ENCODE measurements at places on chromosomes 1 and 21.

DNA sequence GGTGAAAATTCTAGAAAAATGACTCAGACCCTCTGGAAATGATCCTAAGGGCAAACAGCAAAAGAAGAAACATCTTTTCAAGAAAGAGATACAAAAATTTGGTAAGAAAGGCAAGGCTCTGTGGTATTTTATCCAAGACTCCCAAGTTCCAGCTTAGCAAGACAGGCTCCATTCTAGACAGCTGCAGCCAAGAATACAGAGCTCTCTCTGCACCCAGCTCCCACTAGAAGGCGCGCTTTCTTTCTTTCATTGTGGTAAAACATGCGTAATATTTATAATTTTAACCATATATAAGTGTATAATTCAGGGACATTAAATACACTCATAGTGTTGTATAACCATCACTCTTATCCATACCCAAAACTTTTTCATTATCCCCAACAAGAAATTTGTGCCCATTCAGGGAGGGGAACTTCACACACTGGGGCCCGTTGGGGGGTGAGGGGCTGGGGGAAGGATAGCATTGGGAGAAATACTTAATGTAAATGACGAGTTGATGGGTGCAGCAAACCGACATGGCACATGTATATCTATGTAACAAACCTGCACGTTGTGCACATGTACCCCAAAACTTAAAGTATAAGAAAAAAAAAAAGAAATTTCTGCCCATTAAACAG lies 2.2 kb upstream of the HFM1 start:
- peak; percentile 11 for DNase-seq

GRCh38 chr1:244361764-244362473 lies 89.8 kb downstream of the ADSS2 start:
- DNase-seq, result no peak

DNA sequence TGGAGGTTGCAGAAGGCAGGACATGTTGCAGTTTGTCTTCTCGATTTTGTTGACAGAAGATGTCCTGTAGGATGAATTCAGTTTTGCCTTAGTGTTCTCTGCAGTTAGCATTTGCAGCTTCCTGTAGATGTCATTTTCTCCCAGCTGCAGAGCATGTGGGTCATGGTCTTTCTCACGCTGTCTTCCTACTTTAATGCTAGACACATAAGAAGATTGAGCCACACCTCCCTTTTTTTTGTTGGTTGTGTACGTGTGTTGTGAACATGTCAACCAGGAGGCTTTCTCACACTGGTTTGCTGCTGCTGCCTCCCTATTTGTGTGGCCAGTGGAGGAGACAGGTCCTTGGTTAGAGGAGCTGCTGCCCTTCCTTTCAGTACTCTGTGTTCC lies 110.7 kb downstream of the VPS13D start:
- no peak for DNase-seq

DNA sequence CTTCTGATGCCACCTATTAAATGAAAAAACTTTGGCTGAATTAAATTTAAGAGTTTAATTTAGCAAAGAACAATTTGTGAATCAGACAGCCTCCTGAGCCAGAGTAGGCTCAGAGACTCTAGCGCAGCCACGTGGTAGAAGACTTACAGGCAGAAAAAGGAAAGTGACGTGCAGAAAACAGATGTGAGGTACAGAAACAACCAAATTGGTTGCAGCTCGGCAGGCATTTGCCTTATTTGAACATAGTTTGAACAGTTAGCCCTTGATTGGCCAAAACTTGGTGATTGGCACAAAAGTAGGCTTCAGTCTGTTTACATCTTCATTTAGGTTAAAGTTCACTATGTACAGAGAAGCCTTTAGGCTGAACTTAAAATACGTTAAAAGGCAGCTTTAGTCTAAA lies 22.9 kb downstream of the TCP10L start:
- DNase-seq, result no peak

DNA sequence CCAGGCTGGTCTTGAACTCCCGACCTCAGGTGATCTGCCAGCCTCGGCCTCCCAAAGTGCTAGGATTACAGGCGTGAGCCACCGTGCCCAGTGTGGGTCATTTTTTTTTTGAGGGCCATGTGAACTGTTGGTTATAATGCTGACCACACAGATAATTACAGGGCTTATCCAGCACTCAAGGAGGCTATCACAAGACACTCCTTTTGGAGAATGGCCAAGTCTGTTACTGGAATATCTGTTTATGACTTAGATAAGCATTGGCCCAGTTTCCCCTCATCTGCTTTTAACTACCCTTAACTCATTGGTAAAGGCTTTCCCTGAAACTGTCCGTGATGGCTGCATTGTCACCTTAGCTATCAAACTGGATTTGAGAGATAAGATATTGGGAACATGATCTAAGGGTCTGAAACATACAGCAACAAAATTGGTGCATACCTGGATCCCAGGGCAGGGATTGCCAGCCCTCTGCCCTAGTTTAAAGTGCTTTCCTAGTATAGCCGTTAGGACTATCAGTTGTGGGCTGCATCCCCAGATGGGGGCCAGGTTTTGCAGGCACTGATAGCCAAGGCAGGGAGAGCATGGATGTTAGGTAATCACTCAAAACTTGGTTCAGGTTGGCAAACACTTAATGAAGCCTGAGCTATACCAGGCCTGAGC lies 15.6 kb downstream of the SZT2 start:
- DNase-seq, result no peak

GRCh38 chr1:4005431-4005830 lies 105.4 kb upstream of the C1orf174 start:
- no peak for DNase-seq

DNA sequence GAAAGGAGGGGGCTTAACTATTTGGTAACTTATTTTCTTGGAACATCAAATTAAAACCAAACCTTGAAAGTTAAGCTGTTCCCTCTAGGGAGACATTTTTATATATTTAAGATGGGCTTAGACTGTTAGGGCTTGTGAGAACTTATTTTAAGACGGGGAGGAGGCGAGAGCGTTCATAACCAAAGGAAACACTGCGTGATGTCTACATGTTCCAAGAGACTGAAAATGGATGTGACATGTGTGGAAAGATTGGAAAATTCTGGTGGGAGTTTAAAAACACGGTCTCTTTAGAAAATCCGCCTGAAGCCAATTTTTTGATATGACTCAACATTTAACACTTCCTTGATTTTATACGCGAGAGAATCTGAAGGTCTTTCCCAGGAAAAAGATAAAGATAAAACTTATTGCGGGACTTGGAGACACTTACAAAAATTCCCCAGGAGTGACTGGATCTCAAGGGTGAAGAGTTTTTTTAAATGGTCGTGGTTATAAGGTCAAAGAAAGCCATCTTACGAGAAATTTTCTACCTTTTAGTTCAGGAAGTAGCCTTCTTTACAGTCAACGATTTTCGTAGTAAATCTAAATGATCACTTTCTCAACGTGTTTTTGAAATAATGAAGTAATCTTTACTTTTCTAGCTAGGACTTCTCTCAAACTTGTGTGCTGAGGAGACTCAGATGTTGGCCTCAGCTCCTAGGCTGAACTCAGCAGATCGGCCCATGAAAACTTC lies 828 bp downstream of the PNRC2 start:
- DNase-seq, result no peak

GRCh38 chr1:114564141-114564540 lies 17.3 kb downstream of the BCAS2 start:
- DNase-seq, result no peak

- no peak for DNase-seq
Measured at GRCh38 chr1:224149709-224150108, 33.3 kb upstream of the DEGS1 start.

GRCh38 chr1:203304391-203304918 lies 864 bp upstream of the BTG2 start:
- DNase-seq, result no peak

DNA sequence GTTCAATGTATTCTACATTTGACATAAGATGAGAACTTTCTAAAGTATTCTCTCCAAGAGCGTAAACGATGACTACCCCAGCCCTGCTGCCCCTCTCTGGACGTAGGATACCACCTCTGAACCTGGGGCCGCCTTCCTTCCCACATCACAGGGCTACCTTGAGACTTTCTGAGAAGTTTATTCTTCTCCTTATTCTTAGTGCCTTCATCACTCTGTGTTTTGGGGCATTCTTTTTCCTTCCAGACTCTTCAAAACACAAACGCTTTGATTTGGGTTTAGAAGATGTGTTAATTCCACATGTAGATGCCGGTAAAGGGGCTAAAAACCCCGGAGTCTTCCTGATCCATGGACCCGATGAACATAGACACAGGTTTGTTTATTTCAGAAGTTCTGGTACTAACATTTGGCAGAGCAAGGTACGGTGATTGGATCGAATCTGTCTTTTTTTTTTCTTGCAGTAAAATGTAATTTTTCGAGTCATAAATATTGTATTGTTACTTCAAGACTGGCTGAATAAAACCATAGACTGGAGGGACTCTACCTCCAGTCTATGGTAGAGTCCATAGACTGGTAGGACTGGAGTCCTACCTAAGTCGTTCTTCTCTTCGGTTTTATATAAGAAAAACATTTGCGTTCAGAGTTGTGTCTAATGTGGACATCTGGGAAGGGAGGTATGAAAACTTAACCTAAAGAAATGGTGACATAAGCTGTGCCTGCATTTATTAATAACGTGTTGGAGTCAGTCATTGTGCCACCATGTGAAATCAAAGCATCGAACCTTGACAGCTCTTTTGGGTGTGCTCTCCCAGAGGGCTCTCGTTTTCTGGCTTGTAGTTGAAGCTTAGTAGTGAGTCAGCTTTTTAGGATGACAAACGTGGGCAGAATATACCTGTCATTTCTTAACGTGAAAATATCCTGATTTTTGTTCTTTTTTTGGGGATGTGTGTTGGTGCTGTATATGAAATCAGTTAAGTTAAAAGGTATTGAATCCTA lies 1.2 kb downstream of the MAN1A2 start:
- DNase-seq, result no peak

DNA sequence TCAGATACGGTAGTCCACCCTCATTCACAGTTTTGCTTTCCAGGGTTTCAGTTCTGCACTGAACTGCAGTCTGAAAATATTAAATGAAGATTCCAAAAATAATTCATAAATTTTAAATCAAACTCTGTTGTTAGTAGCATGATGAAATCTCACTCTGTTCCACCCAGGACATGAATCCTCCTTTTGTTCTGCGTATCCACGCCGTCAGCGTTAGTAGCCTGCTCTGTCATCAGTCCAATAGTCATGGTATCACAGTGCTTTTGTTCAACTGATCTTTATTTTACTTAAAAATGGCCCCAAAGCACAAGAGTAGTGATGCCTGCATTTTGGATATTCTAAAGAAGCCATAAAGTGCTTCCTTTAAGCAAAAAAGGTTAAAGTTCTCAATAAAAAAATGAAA lies 23.9 kb downstream of the CHD1L start:
- no peak for DNase-seq

DNA sequence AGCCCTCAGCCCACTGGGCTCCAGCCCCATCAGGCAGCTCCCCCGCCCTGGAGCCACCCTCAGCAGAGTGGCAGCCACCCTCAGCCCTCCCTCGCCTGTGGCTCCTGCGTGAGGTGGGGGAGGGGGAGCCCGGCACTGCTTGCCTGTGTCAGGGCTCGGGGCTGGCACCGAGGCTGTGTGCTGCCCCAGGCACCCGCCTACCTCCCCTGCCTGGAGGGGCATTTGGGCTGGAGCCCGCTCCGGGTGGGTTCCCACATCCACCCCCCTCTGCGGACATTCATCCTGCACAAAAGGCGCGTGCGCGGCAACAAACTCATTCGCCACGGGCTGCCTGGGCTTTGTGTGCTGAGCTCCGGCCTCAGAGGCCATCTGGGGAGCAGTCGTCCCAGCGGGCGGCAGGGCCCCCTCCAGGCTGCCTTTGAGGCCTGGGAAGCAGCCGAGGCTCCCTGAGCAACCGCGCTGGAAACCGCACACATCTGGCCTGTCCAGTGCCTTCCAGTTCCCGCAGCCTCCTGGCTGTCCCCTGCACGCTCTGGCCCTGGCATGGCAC lies 12.6 kb upstream of the TNFRSF14 start:
- no peak for DNase-seq

- no peak for DNase-seq
Measured at GRCh38 chr21:29145852-29146453, 15.5 kb downstream of the MAP3K7CL start.

DNA sequence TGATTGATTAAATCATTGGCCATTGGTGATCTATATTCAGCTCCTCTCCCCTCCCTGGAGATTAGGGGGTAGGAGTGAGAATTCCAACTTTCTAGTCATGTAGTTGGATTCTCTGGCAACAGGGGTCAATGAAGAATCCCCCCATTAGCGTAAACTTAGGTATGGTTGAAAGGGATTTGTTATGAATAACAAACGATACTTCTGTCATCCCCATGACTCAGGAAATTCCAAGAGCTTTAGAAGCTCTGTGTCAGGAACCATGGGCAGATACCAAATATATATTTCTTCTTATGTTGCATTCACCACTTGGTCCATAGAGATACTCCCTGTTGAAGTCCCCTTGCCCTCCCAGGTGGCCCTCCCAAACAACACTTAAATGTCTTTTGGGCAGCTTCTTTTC lies 124.5 kb downstream of the DNM3 start:
- no peak for DNase-seq

DNA sequence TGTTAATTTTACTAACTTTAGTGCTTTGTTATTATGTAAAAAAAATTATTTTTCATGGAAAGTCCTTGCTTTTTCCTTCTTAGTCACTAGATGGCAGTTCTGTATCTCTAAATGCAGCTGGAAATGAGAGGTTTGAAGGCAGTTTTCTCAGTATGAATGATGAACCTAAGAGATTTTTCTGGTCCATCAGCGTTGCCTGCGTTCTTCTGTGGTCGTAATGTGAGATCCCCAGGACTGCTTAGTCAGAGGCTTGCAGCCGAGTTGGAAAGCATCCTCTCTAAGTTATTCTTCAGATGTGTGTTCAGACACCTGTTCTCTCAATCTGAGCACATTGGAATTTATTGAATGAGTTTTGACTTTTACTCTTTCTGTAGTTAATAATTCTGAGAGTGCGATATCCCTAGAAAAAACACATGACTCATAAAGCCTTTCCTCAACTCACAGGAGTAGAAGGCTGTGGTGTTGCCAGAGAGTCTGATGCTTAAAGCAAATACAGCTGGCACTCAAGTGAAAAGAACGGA lies 99.3 kb downstream of the FMN2 start:
- DNase-seq, result no peak

GRCh38 chr21:19034560-19034959 lies 631.0 kb upstream of the TMPRSS15 start:
- no peak for DNase-seq

- no peak for DNase-seq
Measured at GRCh38 chr1:207058878-207059867, 6.1 kb downstream of the PFKFB2 start.

DNA sequence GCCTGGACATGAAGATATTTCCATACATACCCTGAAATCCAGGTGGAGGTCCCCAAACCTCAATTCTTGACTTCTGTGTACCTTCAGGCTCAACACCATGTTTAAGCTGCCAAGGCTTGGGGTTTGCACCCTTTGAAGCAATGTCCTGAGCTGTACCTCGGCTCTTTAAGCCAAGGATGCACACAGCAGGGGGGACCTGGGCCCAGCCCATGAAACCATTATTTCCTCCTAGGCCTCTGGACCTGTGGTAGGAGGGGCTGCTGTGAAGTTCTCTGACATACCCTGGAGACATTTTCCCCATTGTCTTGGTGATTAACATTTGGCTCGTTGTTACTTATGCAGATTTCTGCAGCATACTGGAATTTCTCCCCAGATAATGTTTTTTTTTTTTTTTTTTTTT lies 184.3 kb upstream of the RGS18 start:
- no peak for DNase-seq

- DNase-seq, result no peak
Measured at GRCh38 chr1:19468397-19468956, 16.9 kb downstream of the CAPZB start.
